ENCODE measurements at places on chromosomes 6 and 20.

DNA sequence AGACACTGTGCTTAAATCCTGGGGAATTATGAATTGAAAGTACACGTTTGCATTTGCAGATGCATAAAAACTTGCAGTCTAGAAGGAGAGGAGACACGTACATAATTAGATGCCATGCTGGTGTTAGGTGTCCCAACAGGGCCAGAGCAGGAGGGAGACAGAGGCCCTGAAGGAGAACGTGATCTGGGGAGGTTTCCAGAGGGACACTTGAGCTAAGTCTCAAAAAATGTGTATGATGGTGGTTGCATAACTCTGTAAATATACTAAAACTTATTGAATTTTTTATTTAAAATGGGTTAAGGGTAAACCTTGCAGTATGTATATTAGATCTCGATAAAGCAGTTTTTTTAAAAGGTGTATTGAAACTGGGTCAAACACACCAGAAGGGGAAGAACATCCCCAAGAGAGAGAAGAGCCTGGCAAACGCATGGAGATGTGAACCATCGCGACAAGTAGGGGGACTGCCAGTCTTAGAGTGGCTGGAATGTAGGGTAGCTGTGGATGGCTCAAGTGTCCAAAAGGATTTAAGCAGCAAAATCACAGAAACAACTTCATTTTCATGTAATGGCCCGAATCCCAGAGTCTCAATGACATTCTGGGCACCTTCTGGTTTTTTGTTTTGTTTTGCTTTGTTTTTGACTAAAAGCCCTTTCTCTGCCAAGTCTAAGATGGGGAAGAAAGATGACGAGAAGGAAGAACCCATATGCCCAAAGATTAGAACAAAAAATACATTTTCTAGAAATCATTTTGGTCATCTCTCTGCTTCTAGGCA is 15.3 kb downstream of the TRAF3IP2 start:
- DNase-seq: no peak

GRCh38 chr6:143941852-143942627 is 66.0 kb downstream of the PLAGL1 start:
- DNase-seq: peak; percentile 49

GRCh38 chr20:34861386-34862084 is 11.1 kb downstream of the GGT7 start:
- DNase-seq: no peak

GRCh38 chr6:70222439-70222749 is 80.5 kb downstream of the COL9A1 start:
- DNase-seq: no peak

- DNase-seq: no peak
These were observed 86.2 kb downstream of the SPTLC3 start for GRCh38 chr20:13094976-13095375.

- no peak for DNase-seq
These were observed 930 bp upstream of the RRAGD start for GRCh38 chr6:89413006-89413400.

DNA sequence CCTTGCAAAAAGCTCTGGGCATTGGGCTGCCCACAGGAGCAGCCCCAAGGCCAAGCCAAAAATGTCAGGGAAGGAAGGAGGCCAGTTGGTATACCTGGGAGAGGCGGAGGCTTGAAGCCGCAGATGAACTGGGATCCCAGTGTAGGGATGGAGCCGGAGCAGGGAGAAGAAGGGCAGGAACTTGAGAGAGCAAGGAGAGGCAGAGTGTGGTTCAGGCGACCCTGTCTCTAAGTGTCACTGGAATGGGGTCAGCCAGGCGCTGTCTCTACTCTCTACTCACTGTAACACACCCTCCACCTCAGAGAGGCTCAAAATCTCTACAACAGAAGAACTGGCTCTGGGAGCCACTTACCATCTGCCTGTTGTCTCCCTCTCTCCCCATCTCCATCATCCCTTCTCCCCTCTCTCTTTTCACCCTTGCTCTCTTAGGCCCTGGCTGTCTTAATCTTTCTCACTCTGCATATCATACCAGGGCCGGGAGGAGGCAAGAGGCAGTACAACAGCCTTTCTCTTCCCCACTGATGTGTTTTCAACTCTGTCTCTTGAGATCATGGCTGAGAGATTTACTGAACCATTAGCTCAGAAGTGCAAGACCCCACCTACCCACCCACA is 93.3 kb downstream of the CRYBG1 start:
- no peak for DNase-seq

DNA sequence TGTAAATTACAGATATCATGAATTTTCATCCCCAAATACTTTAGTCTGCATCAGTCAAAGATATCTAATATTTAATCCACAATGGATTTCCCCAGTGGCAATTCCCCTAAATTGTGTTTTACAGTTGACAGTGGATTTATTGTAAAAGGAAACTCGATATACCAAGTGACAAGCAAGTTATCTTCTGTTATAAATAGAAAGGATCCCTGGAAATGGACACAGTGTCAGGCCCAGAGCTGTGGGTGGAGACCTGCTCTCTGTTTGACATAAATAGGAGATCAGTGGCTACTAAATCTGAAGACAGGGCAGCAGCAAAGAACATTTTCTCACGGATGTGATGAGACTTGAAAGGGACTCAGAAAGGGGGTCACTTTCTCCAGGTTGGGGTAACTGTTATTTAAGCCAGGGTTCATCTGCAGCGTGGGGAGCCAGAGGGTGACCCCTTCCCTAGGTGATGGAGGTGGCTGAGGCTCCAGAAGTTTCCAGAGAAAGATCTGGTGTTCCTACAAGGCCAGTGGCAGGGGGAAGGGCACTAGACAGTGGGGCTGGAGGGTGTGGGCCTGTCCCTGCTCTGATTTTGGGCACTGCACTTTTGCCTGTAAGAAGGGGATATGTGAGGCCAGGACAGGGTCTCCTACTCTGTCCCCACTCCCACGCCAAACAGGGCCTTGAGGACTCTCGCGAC is 12.3 kb upstream of the FAM110A start:
- no peak for DNase-seq

DNA sequence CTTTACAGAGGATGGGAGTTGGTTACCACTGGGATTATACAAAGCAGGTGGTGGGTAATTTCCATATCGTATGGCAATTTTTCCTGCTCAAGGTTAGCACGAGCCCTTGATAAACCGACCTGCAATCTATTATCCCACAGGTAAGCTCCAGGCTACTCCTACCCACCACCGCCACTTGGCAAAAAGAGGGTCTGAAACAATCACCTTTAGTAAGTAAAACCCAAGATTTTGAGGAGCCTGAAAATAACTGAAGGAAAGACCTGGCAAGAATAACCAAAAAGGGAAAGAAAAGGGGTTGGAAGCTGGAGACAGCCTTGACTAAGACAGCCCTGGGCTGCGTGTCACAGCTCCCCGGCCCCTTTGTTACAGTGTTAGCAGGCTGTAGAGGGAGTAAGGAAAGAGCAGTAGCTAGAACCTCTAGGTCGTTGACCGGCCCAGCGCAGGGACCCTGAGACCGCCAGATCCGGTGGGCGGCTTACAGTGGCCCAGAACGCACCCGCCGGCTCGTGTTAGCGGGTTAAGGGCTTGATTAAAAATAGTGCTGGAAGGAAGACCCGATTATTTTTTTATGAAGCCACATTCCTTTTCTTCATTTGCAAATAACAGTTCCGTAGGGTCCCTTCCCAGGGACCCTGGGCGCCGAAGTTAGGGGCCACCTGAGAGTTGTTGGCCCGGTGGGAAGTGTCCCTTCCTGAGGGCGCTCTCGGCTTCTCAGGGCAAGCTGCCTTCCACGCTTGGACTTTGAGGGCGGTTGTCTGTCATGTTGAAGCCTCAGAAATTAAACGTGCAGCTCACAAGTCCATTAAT is 30.5 kb downstream of the TFAP2B start:
- DNase-seq: no peak

DNA sequence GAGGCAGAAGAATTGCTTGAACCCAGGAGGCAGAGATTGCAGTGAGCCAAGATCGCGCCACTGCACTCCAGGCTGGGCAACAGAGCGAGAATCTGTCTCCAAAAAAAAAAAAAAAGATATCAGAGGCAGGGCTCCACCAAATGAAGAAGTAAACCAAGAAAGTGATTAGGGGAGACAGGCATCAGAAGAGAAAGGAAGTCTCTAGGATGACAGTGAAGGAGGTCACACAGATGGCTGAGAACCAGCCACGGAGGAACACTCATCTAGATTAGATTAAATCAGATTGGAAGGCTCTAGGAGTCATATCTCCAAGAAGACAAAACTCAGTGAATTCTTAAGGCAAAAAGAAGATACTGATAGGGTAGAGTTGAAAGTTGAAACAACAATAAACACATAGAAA is 102.2 kb upstream of the CCDC28A start:
- no peak for DNase-seq

GRCh38 chr6:143754204-143754603 is 76.4 kb downstream of the PHACTR2 start:
- no peak for DNase-seq
